ENCODE measurements at places on chromosomes 2 and 18.
A peak's percentile ranks its signal among the peaks of the same experiment; 100 is the strongest.

DNA sequence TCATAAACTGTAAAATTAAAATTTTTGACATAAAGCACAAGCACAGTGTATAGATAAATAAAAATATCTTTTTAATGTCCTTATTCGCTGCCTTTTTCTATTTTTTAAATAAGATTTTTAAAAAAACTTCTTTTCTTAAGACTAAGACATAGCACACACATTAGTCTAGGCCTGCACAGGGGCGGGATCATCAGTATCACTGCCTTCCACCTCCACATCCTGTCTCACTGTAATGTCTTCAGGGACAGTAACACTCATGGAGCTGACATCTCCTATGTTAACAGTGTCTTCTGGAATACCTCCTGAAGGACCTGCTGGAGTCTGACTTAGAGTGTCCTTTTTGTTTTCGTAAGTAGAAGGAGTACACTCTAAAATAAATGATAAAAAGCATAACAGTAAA, 33.0 kb downstream of the VAPA start:
- no peak for DNase-seq

DNA sequence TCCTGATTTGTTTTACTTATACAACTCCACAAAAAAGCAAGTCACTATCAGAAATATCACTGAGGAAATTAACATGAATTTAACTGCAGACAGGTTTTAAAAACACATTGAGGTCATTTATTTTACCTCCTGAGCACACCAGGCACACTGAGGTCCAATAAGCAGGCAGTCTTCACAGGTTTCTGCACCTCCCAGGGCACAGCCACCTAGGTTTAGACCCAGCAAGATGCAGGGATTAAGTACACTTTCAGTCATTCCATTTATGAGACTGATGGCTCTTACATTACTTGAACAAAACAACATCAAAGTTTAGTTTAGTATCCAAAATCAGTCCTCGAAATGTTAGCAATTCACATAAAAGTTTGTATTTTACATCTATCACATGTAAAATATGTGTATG, 1.0 kb downstream of the ITGB6 start:
- no peak for DNase-seq

- no peak for DNase-seq
Measured at GRCh38 chr2:214378455-214379103, 32.3 kb upstream of the VWC2L start.

GRCh38 chr2:62363166-62363565, 142.8 kb downstream of the TMEM17 start:
- DNase-seq: peak; percentile 38

- DNase-seq: no peak
Measured at GRCh38 chr18:44651478-44651877, 29.2 kb upstream of the SETBP1 start.

- no peak for DNase-seq
Measured at GRCh38 chr18:61596296-61596695, 263.1 kb downstream of the CDH20 start.

DNA sequence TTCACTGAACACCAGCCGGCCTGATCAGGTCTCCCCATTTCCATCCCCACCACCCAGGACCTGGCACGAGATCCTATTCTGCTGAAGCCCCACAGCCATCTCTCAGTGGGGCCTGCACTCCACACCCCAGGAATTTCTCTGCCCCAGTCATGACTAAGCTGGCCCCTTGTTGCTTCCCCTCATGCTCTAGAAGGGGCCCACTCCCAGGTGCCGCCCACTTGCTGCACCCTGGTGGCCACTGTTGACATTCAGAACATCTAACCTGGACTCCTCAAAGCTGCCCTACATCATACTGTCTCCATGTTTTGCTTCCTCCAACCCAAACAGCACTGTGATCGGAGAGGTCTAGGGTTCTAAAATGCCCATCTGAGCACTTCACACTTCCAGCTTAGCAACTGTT, 90.7 kb upstream of the KLHL29 start:
- no peak for DNase-seq

DNA sequence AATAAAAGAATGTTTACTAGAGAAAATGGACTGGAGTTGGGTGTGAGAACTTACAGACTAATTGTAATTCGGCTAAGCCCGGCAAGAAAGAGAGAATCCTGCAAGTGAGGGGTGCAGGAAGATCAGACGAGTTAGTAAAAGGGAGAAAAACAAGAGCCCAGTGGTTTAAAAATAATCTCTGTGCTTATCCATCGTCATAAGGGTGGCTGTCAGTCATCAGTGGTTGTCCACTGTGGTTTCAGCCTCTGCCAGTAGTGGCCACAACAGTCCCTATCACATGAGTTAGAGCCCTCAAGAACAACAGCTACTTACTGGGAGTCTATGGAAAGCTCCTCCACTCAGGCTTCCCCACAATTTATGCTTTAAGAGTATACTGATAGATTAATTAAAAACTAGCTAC, 239.8 kb downstream of the SETBP1 start:
- no peak for DNase-seq

- DNase-seq: peak; percentile 46
Measured at GRCh38 chr2:135875491-135876065, 665 bp downstream of the MCM6 start.

GRCh38 chr2:121596221-121597080, 52.8 kb downstream of the CLASP1 start:
- DNase-seq: no peak

DNA sequence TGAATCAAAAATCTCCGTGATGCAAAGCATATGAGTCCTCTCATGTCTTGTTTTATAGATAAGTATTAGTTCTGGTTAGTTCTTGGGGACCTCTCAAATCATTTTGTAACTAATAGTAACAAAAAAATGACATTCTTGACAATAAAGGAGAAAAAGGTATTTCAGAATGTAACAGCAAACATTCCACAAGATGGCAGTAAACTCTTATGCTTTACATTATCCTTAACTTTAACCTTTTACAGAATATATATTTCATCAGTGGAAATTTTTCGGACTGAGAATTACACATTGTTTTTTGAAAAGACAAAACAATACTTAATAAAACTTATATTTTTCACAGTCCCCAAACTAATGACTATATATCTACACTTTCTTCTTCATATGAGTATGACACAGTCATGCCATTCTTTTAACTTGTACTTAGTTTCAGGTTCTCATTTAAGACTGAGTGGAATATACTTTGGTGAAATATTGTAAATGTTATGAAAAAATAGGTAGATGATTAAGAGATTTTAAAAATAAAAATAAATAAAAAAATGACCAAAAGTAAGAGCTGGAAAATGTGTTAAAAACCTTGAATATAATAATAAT, 142.9 kb upstream of the NXPH2 start:
- DNase-seq: no peak

- DNase-seq: no peak
Measured at GRCh38 chr2:128776461-128777195, 458.0 kb upstream of the HS6ST1 start.

DNA sequence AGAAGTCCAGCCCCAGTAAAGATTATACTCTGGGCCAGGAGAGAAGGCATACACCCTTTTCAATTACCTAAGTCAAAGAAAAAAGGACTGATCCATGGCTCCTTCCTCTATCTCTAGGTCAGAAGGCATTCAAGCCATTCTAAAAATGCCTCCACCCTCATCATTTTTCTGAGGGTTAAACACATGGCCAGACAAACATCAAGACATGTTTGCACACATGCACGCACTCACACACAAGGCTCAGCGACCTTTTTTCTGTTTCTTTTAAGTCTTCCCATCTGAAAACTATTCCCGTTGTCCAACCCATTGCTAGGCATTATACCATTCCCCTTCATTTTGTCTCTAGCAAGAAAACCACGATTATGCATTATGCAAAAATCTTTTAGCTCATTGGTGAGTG, 126.6 kb downstream of the EN1 start:
- no peak for DNase-seq

GRCh38 chr18:63907664-63908063, at the start of gene SERPINB10:
TSS of gene SERPINB10 (plus strand) at chr18:63907958. CDS start at chr18:63915511, 7,553 bp downstream.
- no peak for DNase-seq

DNA sequence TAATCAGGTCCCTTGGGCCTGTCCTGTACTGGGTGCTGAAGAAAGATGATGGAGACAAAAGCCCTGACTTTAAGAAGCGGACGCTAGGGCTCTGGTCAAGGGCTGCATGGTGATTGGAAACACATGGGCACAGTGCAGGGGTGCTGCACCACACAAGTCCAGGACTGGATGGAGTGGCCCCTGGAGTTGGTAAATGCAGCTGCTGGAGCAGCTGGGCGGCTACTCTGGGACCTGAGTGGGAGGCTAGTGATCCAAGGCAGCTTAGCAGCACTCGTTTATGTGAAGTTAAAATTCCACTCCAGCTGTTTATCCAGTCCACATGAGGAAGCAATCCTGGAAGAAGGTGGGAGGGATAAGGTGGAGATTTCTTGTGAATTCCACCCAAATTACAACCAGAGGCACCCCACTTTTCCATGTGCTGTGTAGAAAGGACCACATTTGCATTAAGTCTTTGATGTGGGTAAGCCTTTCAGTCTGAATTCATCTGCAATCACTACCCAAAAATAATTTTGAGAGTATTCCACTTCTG, 24.9 kb downstream of the MERTK start:
- DNase-seq: no peak

- DNase-seq: no peak
Measured at GRCh38 chr2:211306929-211307328, 750.5 kb downstream of the CPS1 start.

GRCh38 chr2:189024901-189025618, 50.9 kb downstream of the COL3A1 start:
- no peak for DNase-seq

DNA sequence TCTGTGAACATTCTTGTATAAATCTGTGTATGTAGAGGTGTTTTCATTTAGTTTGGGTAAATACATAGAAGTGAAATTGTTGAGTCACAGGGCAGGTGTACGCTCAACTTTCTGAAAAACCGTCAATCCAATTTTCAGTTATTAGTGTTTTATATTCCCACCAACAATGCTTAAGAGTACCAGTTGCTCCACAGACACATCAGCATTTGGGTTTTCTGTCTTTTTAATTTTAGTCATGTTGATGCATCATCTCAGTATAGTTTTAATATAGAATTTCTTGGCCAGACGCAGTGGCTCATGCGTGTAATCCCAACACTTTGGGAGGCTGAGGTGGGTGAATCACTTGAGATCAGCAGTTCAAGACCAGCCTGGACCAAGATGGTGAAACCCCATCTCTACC, 3.2 kb upstream of the GNLY start:
- DNase-seq: no peak

DNA sequence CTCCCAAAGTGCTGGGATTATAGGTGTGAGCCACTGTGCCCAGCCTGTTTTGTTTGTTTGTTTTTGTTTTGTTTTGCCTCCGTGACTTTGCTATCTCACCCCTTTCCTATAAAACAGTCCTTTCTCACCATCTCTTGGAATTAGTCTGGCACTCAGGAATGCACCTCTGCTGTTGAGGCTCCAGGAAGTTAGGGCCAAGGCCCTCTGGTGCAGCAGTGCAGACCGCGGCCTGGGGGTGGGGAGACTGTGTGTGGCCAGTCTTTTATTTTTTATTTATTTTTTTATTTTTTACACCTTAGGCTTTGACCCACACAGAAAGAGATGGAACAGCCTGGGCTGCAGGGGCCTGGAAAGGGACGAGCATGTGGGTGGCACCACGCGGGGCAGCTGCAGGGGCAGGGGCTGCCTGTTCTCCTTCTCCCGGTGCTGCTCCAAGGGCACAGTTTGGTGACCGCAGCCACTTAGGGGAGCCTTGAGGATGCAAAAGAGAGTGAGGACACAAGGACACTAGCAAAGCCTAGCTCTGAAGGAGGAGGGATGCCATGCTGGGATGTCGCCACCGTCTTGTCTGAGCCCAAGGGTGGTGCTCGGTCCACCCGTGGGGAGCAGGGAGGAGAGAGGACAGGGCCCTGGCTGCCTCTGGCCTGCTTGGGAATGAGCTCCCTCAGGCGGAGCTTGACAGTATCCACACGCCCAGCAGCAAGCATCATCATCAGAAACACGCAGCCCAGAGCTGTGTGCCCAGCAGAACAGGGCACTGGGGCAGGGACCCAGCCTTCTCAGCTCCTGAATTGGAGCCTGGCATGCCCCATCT, 19.4 kb upstream of the ALPI start:
- DNase-seq: no peak

- no peak for DNase-seq
Measured at GRCh38 chr2:162712598-162712997, 126.0 kb downstream of the KCNH7 start.

DNA sequence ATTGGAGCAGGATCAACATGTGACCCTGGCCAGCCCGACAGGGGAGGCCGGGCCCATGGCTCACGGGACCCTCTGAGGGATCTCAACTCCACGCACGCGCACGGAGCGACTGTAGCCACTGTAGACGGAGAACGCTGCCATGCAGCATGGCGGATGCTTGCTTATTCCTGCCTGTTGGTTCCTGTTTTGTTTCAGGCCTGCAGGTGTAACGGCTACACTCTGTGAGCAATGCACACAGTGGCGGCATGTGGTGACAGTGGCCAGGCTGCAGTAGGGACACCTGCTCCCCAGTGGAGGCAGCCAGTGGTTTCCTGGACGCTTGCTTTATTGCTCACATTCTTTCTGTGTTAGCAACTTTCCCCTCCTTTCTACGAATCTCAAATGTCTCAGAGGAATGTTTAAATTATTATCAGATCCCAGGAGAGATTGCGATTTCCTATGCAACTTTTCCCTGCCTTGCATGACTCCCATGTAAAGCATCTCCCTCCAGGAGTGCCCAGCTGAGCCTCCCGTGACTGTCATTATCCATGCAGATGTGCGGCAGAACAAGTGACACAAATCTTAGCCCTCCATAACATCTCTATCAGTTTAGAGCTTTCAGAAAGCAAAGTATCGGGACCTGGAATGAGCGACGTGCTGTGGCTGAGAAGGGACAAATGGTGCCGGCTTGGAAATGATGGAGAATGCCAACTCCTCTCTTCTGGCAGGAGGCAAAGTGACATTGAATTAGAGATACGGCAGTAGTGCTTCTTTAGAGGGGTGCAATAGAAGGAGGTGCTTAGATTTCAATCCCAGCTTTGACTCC, 209.7 kb downstream of the ASB1 start:
- no peak for DNase-seq

DNA sequence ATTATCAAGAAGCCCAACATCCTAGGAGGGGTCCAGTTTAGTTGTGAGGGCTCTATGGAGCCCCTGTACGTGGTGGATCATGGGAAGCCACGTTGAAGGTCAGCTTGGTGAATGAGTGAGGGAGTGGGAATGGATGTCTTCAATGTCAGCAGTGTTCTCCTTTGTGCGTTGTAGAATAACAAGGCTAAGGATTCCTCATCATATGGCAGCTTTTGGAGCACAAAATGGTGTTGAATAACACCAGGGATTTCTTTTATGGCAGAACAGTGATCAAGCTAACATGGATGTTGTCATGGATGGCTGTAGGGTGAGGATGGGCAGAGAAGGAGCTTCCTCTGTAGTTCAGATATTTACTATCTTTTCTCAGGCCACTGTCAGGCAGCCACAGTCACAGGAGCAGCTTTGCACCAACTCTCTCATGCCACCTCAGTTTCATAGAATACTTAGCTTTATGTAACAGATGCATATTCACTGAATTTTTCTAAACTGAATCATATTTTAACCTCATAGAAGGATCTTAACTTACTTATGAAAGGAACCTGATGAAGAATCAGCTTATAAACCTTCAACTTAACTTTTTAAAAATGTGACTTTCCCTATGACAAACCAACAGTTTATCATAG, 284.5 kb upstream of the EPAS1 start:
- DNase-seq: no peak
